ENCODE measurements at places on chromosomes 13 and 19.

DNA sequence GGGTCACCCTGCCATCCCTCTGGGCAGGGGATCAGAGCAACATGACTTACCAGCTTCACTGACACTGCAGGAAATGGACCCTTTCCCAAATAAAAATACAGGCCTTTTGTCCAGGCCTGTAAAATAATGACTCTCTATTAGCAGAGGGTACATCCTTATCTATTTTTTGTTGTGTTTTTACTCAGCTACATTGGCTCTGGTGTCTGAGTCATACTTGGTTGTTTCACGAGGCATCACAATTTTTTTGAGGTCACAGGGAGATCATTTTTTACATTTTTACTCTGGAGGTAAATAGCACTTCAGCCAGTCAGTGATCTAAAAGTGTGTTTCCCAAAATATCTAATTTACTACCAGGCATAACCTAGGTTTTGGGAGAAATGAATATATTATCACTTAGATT lies 6.9 kb upstream of the HTR2A start:
- DNase-seq, result no peak

DNA sequence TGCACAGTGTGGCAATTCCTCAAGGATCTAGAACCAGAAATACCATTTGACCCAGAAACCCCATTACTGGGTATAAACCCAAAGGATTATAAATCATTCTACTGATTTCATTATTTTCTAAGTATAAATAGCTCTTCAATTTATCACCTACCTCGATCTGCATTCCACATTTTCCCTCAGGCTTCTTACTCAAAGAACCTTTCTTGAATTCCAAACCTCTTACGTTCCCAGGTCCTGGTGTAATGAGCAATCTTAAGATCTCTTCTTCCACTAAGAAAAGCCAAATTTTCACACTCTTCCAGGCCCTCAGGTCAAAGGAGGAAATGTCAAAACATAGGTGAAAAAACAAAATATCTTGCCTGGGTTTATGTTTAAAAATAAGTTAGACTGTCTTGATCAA lies 237.3 kb upstream of the GPC6 start:
- no peak for DNase-seq

DNA sequence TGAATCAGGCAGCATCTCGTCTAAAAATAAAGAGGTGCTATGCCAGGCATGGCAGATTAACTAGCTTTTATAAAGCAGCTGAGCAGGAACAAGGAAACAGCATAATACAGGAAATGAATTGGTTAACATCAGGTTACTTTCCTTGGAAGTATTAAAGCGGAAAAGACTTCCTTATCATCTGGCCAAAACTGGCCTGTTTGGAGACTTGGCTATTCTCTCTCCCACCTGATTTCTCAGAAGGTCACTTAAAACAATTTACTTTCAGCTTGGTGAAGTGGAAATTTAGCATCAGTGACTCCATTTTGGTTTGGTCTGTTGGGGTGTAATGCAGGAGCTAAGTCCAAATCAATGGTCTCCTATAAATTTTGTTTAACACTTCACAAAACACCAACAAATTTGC lies 191.6 kb downstream of the NUFIP1 start:
- no peak for DNase-seq

DNA sequence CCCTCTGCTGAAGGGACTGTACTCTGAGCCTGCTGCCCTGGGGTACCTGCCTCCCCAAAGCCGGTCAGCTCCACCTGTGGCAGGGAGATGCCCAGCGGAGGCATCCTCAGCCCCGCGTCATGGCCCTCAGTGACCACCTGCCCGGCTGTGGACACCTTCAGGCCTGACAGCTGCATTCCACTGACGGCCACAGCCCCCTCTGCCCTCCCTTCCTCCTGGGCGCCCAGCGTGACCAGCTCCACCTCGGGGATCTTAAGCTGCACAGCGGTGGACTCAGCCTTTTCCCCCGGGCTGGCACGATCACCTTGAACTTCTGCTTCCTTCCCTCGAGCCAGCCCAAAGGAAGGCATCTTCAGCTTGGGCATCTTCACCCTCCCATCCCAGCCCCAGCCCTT lies 4.8 kb upstream of the HIPK4 start:
- DNase-seq, result no peak

GRCh38 chr13:86087244-86087643 lies 288.0 kb upstream of the SLITRK6 start:
- no peak for DNase-seq

GRCh38 chr13:46636451-46636850 lies 83.5 kb downstream of the LRCH1 start:
- DNase-seq, result no peak

GRCh38 chr19:43774103-43774939 lies 6.5 kb downstream of the KCNN4 start:
- no peak for DNase-seq

Measured in MG63 (cell line).